ENCODE measurements at places on chromosomes 6 and 20. TPM values are rescaled to one million over a fixed set of nuclear protein-coding genes. Genes with fewer than 3 reads are reported as not detected.
A peak's percentile ranks its signal among the peaks of the same experiment; 100 is the strongest.

DNA sequence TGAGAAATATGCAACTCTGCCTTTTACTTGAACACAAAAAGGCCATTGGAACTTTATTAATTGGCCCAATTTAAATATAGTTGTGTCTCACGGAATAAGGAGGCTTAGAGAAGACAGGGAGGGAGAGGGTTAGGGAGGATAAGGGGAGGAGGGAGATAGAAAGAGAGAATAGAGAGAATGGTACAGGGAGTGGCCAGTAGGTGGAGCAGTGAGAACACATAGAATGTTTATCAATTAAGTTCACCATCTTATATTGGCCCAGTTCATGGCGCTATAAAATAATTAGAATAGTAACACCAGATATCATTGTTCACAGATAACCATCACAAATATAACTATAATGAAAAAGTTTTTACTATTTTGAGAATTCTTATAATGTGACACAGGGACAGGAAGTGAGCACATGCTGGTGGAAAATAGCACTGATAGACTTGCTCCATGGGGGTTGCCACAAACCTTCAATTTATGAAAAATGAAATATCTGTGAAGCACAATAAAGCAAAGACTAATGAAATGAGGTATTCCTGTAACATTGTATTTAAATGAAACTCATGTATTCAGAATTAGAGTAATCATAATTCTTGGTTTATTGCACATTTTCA, 374.1 kb upstream of the MANEA start:
- DNase-seq: peak; percentile 38

DNA sequence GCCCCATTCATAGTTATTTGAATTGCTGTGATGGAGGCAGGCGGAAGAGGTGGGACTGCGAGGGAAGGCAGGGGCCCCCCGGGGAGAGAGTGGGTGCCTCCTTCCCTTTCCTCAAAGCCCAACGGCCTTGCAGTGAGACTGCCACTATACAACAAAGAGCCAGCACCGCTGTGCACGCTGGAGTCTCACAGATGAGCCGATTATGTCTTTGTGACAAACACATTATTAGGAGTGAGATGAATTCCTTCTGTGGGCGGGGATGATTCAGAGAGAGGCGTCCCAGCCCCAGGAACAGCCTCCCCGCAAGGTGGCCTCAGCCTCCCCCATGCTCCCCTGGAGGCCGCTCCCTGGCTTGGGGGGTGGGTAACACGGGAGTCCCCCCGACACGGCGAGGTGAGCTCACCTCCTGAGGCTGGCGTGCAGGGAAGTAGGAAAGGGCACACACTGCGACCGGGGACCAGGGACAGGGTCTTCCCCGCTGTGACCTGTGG, 26.7 kb downstream of the NTSR1 start:
- DNase-seq: no peak

DNA sequence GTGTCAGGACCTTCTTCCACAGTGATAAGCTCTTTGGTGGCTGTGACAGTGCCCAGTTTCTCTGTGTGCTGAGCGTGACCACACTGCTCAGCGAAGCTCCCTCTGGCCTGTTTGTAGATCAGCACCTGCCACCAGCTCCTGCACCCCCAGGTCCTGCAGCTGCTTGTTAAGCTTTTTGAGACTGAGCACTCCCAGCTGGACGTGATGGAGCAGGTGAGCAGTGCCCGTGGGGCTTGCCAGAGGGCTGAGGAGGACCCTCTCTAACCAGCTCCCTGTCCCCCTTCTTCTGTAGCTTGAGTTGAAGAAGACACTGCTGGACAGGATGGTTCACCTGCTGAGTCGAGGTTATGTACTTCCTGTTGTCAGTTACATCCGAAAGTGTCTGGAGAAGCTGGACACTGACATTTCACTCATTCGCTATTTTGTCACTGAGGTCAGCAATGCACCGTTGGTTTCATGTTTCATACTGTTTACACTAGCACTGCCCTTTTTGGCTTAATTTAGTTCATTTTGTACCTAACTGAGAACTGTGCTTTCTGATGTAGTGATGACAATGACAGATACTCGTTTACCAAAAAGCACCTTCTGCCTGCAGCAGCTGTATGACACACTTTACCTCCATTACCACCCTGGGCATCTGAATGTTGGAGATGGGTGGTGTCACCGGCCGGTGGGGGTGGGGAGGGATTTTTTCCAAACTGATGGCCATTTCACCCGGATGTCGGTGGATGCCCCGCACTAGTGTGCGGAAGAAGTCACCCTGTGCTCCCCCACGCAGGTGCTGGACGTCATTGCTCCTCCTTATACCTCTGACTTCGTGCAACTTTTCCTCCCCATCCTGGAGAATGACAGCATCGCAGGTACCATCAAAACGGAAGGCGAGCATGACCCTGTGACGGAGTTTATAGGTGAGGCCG, 12.5 kb downstream of the NELFCD start:
- no peak for DNase-seq

DNA sequence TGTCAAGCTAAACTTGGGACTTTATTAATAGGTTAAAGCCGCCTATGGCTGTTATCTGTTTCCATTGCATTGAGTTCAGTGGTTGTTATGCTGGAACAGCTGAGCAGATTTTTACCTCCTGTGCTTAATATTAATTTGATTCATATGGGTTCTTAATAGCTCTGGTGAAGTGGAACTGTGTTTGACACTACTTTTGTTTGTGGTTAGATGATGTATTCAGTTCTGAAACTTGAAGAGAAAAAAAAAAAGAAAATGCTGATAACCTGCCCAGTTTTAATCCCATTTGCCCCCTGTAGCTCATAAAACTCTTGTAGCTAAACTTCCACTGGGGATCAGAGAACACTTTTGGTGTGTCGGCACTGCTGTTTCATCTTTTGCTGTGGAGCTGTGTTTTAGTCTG, 117.8 kb downstream of the ZDHHC14 start:
- DNase-seq: no peak

The TFAP2C gene
- 23.7 TPM for total RNA-seq

The RBBP8NL gene
- total RNA-seq: 1.4 TPM

Measured in WTC11 (cell line).